ENCODE measurements at places on chromosomes 13 and 19. TPM values are rescaled to one million over a fixed set of nuclear protein-coding genes. Genes with fewer than 3 reads are reported as not detected.

- DNase-seq: no peak
Observed at GRCh38 chr13:88919970-88920628, 1248.9 kb downstream of the SLITRK5 start.

DNA sequence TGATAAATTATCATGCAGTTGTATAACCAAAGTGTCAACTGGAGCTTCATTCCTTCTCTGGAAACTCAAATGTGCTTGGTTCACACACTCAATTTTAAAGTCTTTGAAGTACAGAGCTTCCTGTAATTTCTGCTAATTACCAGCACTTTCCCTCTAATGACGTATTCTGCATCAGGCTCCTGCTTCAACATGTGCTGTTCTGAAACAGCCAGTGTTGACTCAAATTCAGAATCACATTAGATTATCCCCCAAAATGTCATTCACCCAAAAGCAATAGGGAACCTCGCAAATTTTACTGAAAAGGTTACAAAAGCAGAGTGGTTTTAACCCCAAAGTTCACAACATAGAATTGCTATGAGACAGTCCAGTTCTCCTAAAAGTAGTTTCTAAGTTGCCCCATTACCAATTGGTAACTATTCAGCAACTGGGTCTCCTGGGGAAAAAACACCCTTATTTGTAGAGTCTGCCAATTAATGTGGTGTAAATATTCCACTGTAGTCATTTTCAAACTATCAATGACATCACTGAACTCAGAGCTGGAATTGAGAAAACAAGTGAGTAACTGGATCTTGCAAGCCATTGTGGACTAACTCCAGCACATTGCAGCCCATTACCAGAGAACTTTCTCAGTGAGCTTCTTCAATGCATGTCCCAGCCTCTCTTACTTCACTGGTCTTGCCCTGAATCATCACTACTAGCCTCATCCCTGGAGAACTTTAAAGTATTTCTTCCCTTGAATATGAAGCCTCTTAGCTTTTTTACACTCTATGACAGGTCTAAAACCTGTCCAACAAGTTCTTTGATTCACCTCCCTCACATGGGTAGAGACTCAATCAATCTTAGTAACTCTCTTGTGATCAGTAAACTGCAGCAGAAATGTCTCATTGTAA, 955.4 kb downstream of the EFNB2 start:
- DNase-seq: no peak

DNA sequence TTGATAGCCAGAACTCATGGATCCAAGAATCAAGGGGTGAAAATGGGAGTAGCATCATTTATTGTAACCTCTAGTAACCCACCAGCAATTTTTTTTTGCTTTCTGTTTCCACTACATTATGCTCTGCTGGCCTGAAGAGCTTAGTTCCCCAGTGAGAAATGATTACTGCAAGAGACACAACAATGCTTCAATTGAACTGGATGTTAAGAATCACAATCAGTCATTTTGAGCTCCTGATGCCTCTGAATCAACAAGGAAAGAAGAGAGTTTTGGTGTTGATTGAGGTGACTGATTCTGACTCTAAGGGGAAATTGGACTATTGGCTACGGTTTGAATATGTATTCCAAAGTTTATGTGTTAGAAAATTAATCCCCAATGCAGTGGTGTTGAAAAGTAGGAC, 1084.4 kb downstream of the SLITRK1 start:
- DNase-seq: no peak

- DNase-seq: no peak
Observed at GRCh38 chr13:91724591-91724990, 326.2 kb downstream of the GPC5 start.

DNA sequence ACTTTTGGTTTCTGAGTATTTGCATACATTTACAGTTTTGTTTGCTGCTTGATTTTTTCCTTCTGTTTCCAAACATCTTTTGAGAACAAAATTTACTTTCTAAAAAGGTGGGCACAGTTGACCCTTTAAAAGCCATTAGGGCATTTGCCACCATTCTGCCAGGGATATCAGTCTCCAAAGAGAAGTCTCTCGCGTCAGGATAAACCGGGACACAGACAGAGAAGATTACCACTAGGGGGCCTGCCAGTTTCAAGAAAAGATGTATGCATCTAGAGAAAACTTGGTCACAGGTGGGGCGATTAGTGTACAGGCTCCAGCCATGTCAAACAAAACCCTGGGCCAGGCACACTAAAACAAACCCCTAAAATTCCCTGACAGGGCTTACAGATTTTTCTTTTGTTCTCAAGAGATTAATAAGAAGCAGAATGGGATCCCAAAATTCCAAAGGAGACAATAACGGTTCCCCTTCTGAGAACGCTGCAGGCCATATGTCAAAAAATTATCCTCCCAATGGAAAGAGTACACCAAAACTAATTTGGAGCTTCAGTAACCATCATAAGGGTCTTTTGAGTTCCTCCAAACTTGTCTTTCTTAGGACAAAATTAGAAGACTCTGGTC, 10.7 kb upstream of the PABPC3 start:
- peak; percentile 11 for DNase-seq

DNA sequence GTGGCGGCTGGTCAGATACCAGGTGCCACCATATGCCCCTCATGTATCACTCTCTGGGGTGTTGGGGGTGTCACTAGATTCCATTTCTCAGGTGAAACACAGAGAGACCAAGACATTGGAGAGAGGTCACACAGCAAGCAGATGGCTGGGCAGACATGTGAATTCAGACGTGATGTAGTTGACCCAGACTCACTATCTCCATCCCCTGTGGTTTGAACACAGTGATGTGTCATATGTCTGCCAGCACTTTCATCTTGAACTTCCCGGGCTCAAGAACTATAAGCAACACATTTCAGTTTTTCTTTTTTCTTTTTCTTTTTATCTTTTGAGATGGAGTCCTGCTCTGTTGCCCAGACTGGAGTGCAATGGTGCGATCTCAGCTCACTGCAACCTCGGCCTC, 16.1 kb upstream of the UPF1 start:
- DNase-seq: no peak

DNA sequence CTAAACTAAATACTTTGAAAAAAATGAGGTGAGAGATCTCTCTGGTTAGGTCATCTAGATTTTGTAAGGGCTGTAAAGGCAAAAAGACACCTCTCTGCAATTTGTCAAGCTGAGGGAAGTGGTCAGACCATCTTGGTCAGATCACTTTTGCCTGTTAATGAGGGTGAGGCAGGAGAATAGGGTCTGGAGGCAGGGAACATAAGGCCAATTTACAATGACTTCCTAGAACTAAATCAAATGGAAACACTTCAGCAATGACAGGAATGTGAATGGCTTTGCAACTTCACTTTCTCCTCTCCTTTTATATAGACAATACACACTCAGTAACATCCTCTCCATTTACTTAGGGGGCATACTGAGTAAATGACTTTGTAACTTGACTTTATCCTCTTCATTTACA, 1653.4 kb downstream of the SLITRK5 start:
- DNase-seq: no peak

DNA sequence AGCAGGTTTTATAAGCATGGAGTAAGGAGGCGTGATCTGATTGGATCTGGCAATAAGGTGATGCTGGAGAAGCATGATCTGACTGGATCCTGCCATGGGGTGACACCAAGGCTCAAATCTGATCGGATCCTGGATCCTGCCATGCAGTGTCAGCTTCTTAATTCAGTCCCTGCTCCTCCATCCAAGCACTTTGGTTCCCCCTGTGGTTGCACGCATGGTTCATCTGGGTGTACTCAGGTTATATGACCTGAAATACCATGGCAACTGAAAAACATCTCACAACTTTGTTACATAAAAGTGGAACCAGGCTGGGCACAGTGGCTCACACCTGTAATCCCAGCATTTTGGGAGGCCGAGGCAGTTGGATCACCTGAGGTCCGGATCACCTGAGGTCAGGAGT, 17.6 kb upstream of the KLK4 start:
- DNase-seq: no peak

- no peak for DNase-seq
Observed at GRCh38 chr13:79547211-79548195, 66.5 kb downstream of the NDFIP2 start.

DNA sequence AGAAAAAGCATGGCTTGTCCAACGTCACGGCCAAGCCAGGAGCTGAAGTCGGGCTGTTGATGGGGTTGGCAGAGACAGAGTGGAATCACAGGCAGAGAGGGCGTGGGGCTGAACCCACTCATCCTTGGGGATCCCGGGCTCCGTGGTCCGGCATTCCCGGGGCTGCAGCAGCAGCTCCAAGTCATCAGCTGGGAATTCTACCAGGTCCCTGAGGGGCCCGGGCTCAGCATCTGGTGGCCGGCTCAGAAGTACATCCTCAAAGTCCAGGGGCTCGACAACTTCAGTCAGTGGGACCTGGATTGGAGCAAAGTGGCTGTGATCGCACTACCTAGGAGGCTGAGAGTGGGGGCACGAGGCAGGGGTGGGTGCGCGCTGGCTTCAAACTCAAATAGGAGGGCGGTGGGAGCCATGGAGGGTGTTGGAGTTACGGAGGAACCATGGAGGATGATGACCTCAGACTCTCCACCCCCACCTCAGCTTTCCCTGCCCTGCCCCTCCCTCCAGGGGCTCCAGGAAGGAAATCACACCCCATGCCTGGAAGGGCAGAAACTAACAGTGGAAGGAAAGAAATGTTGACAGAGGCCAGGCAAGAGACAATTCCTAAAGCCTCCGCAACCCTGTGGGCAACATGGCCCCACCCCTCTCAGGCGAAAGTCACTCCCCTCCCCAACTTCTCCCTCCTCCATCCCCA, 9.5 kb downstream of the DOCK6 start:
- no peak for DNase-seq

DNA sequence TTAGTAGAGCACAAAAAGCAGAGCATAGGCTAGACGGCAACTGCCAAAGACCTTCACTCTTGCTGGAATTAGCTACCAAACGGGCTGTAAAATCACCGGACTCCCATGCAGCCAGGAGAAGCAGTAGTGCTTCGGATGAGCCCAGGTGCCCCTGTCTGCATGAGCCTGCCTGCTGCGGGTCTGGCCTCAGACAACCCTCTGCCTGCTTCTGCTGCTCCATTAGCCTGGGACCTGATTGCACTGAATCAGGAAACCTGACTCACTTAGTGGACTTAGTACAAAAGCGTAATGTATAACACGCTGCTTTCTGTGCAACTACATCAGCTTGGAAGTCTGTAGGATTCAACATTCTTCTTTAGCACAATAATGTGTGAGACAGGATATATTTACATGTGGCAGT, 170.0 kb downstream of the LMO7 start:
- DNase-seq: no peak

DNA sequence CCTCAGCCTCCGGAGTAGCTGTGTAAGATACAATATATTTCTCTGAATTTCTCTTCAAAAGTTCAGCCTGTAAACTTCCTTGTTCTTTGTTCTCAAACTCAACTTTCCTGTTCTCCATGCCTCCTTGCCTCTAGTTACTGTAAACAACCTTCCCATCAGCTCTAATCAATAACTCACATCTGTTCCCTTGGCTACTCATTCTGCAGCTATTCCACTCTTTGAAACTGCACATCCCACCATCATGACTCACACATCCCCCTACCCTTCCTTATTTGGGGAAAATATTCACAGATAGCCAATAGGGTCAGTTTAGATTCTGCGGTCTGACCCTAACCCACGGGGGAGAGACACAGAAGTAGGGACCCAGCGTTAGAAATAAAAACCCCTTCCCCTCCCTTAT, 2.0 kb downstream of the ZNF562 start:
- no peak for DNase-seq

DNA sequence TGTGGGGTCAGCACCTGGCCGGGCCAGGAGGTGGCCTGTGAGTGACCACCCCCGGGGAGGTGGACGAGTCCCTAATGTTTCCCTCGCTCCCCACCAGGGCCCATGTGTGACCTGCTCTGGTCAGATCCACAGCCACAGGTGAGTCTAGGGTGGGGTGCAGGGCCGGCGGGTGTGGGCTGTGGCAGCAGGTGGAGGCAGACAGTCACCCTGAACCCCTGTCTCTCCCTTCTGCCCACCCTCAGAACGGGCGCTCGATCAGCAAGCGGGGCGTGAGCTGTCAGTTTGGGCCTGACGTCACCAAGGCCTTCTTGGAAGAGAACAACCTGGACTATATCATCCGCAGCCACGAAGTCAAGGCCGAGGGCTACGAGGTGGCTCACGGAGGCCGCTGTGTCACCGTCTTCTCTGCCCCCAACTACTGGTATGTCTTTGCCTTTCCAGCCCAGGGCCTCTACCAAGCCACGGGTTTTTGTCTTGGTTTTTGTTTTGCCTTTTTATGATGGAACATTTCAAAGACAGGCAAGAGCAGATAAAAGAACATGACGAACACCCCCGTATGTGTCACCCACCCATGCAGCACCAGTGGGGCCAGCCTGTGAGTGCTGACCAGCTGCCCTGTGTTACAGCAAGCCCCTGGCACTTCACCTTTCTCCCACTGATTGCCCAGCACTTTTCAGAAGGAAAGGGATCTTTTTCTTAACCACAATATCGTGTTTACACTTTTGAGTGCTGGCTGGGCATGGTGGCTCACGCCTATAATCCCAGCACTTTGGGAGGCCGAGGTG, 24.9 kb downstream of the CCDC8 start:
- DNase-seq: no peak

DNA sequence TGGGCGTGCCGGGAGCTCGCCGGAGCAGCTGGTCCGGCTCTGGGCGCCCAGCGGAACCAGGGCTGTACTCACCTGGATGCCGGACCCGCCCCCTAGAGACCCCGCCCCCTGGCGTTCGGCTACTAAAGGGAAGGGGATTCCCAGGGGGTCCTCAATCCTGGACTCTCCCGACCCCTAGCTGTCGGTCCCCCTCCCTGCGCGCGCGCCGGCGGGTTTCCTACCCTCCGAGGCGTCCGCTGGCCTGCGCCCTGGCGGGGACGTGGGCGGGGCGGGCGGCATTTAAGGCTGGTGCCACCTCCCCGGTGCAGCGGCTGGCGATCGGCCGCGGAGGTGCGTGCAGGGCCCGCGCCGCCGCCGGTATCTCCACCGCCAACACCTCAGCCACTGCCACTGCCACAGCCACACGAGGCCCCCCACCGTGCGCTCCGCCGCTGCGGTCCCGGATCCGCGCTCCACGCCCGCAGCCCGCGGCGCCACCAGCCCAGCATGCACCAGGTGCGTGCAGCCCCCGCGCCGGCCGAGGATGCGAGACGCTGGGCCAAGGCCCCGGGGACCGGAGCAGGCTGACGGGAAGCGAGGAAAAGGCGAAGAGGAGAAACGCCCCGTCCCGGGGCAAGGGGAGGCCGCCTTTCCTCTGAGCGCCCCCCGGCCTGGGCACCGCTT, at the start of gene ATP12A:
TSS of gene ATP12A (plus strand) at position 151 of the 663 bp plus-strand sequence. CDS start at position 487, 336 bp downstream.
- DNase-seq: no peak

Gene PGLYRP1
- not detected for total RNA-seq

Gene MISP3
- total RNA-seq: 3.3 TPM

Gene PBX4
- total RNA-seq: 0.10 TPM

Gene PLK5
- total RNA-seq: not detected

Gene PRODH2
- total RNA-seq: not detected

Gene CGB2
- not detected for total RNA-seq

Gene TEAD2
- total RNA-seq: 54.3 TPM

Gene MTUS2
- total RNA-seq: 0.25 TPM

Gene TNFSF11
- 0.08 TPM for total RNA-seq

Gene SCEL
- total RNA-seq: not detected

Gene SOHLH2
- total RNA-seq: 0.33 TPM

Gene POLR2I
- total RNA-seq: 192 TPM

Gene XAB2
- total RNA-seq: 26.7 TPM

Gene LCP1
- 77.8 TPM for total RNA-seq

Gene TNFSF13B
- 1.1 TPM for total RNA-seq

All from H4 (cell line).